ENCODE measurements at places on chromosomes 11 and 22. TPM values are rescaled to one million over a fixed set of nuclear protein-coding genes. Genes with fewer than 3 reads are reported as not detected.

Gene PHLDA2
- 96.1 TPM for total RNA-seq

GRCh38 chr11:35412285-35412684, 7.1 kb downstream of the SLC1A2 start:
- H3K4me1 ChIP-seq, result no peaks in the 10 kb centered on the region
- H3K27me3 ChIP-seq, result peaks cover 69% of the 10 kb centered on the region
- no peak for DNase-seq
- H3K27ac ChIP-seq, result no peak overlapping the region
- no peak overlapping the region for H3K4me3 ChIP-seq
- H3K36me3 ChIP-seq, result peaks cover 2% of the 10 kb centered on the region

DNA sequence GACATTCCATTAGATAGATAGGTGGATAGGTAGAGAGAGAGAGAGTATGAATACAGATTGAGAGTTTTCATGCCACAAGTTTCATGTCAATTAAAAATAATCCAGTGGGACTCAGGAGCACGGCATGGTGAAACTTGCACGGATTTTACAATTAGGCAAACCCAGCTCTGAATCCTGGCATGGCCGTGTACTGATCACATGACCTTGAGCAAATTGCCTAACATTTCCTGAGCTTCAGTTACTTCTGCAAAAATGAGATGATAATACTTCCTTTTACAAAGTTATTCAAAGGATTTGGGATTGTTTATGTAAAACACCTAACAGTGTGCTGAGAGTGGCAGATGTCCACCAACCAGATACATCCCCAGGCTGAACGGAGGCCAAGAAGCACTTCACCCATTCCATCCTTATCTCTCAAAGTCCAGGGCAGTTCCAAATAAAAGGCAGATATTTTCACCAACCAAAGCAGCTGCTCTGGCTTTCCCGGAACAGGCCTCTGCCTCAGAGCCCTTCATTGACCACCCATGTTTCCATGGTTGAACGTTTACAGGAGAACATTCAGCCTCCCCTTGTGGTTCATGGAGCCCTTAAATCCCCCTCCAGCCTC, 17.9 kb downstream of the APLNR start:
- no peaks in the 10 kb centered on the region for H3K36me3 ChIP-seq
- H3K27me3 ChIP-seq, result no peaks in the 10 kb centered on the region
- H3K4me3 ChIP-seq, result no peak overlapping the region
- DNase-seq, result no peak
- H3K4me1 ChIP-seq, result no peaks in the 10 kb centered on the region

- no peaks in the 10 kb centered on the region for H3K36me3 ChIP-seq
- H3K4me1 ChIP-seq, result no peaks in the 10 kb centered on the region
- no peak for DNase-seq
- H3K27me3 ChIP-seq, result peaks cover 4% of the 10 kb centered on the region
- no peak overlapping the region for H3K4me3 ChIP-seq
- H3K27ac ChIP-seq, result no peak overlapping the region
These were observed 452.6 kb downstream of the LUZP2 start for GRCh38 chr11:24949406-24949805.
